CD4-positive, alpha-beta T cell treated with Interferon alpha-2 for 1 hour (primary cell): ENCODE measurements at places on chromosomes 2 and 18.

GRCh38 chr2:15170070-15170775 lies 390.9 kb downstream of the NBAS start:
- no peak for DNase-seq

DNA sequence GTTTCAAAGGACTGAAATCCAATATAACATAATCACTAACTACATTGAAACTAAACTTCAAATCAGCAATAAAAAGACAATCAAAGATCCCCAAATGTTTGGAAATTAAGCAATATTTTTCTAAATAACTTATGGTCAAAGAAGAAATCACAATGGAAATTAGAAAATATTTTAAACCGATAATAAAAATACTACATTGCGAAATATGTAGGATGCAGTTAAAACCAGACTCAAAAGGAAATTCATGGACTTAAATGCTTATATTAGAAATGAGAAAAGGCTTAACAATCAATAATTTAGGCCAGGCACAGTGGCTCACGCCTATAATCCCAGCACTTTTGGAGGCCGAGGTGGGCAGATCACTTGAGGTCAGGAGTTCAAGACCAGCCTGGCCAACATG lies 79.0 kb upstream of the HAAO start:
- no peak for DNase-seq

DNA sequence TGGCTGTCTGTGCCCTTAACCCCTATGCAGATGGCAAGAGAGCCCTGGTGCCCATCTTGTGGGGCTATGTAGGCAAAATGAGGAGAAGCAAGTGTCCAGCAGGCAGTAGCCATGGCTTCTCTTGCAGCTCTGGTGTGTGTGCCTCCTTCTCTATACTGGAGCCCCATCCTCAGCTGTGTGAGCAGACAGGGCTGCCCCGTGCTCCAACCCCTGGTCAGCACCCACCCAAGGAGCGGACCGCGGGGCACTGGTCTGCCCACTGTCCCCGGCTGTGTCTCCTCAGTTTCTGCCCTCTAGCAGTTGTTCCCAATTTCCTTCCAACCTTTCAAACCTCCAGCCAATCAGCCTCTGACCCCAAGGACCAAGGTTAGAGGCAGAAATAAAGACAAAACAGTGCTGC lies 134.9 kb upstream of the GLI2 start:
- DNase-seq, result no peak

DNA sequence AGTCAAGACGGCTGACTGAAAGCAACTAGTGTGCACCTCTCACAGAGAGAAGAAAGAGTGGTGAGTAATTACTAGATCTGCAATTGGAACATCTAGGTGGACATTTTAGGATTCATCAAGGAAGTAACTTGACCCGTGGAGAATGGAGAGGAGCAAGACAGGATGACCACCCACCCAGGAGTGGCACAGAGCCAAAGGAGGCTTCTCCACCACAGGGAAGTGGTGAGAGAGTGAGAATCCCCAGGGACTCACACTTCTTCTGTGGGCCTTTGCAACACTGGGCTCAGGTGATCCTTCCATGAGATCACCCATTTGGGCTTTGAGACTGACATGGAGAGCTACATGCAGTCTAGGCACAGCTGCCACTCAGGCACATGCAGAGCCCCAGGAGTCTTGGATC lies 132.8 kb upstream of the GALNT5 start:
- DNase-seq, result no peak

DNA sequence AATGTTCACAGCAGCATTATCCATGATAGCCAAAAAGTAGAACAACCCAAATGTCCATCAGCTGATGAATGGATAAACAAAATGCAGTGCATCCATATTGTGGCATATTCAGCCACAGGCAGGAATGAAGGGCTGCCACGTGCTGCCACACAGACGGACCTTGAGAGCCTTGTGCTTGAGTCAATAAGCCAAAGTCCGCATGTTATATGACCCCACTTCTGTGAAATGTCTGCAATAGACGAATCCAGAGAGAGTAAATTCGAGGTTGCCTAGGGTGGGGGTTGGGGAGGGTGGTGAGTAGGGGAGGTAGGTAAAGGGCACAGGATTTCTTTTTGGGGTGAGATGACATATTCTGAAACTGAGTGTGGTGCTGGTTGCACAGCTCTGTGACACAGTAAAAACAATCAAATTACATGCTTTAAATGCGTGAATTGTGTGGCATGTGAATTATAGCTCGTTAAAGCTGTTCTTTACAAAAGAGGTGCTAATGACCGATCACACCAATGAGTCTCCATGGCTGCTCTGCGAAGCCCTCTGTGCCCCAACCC lies 38.9 kb upstream of the LDLRAD4 start:
- no peak for DNase-seq

DNA sequence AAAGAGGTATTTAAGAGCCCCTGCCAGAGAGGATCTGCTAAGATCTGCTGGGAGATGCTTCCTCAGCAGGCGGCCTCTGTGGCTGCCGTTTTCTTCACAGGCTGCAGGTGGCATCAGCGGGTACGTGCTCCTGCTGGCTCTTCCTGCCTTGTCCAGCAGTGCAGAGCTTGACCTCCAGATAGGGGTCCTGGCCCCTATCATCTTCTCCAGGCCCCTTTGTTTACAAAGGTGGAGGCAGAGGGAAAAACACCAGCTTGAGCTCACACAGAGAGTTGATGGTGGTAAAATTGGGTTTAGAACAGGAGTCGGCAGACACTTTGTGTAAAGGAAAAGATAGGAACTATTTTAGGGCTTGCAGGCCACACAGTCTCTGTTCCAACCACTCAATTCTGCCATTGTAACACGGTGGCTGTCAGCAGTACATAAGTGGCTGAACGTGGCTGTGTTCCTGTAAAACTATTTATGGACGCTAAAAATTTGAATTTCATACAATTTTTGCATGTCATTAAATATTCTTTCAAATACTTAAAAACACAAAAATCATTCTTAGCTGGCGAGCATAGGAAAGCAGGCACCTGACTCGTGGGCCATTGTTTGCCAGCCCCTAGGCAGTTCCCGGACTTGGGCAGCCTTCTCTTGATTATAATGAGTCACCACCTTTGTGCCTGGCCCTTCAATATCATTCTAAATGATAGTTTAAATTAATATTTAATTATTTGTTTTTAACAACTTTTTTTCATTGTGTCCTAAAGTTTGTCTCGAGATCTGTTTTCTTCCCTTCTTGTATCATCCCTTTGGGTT lies 98.2 kb upstream of the B3GNT7 start:
- peak; percentile 30 for DNase-seq

DNA sequence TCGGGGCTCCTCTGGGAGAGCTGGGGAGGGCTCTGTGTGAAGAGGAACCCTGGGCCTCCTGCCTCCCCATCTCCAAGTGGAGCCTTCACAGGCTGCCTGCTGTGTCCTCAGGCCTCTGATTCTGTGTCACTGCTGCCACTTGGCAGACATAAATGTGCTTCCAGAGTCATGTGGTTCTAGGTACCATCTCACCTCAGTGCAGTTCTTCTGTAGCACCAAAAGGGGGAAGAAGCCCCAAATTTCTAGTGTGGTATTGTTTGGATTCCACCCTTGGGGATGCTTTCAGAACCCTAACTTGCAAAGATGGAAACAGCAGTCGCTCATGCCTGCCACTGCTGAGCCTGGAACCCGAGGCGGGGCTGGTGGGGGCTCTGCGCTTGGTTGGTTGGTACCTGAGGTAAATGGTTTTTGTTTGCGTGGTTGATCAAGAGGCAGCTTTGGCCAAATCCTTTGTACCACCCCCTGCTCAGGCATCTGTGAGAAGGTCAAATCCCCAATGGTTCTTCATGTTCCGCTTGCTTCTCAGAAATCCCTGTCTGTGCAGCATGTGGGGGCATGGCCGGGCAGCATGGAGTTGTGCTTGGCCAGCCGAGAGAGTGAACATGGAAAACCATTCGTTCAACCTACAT lies 27.5 kb downstream of the COA5 start:
- DNase-seq, result no peak

GRCh38 chr2:125280265-125280664 lies 1255.2 kb downstream of the CNTNAP5 start:
- DNase-seq, result no peak

GRCh38 chr2:1973636-1974035 lies 229.3 kb upstream of the PXDN start:
- no peak for DNase-seq

DNA sequence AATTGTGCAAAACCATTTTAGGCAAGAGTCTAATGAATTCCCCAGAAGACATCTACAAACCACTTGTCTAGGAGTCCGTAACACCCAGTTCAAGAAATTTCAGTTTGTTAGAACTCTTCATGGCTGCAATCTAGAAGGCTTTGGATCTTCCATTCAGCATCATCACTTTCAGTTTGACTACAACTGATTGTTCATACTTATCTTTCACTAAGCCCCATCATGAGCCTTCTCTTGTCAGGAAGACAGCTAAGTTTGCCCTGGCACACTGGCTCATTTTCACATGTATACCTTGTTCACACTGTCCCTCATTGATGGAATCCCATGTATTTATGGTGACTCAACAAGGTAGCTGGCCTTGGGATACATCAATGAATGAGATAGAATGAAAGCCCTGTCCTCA lies 898.4 kb upstream of the CELF4 start:
- DNase-seq, result no peak

DNA sequence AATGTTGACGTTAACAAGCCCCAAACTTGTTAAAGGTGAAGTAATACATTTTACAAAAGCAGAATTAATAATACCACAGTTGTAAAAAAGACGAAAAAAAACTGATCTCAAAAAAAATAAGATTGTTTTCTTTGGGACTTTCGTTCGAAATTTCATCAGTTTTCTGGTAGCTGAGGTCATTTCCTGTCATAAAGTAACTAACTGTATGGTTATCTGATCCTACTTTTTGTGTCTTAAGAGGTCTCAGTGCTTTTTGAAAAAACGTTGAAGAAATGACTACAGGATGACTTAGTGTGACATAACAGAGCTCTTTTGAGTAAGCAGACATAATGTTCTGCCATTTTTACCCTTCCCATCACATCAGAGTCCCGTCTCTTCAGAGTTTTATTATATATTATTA lies 79.3 kb downstream of the BIRC6 start:
- DNase-seq, result no peak

DNA sequence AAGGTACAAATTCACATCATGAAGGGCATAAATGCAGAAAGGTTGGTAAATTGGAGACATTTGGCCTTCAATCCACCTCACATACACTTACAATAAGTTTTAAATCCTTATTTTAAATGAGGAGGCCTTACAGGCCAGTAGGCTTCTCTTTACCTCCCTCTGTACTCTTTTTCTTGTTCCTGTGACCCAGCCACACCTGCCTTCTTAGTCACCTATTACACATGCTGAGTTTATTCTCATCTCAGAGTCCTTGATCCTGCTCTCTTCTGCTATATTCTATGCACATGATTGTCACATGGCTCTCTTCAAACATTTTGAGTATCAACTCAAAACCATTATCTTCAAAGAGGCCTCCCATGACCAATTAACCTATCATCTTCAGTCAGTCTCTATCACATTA lies 491.5 kb downstream of the SATB2 start:
- no peak for DNase-seq

GRCh38 chr2:159149747-159150146 lies 136.8 kb downstream of the WDSUB1 start:
- no peak for DNase-seq
